NCI-H524 (cell line): ENCODE measurements at places on chromosomes 4 and X.

GRCh38 chrX:65985922-65986588 is 53.8 kb downstream of the VSIG4 start:
- DNase-seq: peak; percentile 20

DNA sequence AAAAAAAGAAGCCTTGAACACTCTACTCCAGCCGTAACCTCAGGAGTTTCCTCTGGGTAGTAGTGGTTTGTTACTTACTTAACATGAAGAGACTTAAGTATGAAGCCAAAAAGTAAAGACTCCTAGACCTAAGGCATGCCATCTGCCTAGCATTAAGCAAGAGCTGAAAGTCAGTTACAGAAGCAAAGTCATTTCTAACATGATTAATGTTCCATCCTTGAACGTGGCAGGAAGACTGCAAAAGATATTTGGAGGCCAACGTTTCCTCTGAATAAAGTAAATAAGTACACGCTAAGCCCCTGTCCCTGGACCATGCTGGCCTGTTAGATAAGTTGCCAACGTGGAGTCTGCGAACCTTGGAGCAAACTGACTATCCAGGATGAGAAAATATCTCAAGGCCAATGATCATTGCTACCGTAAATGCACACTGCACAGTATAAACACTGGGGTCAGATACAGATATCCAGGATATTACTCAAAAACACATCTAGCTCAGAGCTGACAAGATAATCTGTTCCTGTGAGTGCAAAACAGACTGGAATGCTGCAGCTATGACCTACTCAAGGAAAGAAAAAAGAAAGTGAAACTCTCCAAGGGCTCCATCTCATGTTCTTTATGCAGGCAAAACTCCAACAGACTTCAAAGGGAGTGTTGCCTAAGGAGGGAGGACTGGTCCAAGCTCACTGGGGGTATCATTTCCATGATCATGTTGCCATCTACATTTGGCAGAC is 255.8 kb downstream of the COL25A1 start:
- no peak for DNase-seq

DNA sequence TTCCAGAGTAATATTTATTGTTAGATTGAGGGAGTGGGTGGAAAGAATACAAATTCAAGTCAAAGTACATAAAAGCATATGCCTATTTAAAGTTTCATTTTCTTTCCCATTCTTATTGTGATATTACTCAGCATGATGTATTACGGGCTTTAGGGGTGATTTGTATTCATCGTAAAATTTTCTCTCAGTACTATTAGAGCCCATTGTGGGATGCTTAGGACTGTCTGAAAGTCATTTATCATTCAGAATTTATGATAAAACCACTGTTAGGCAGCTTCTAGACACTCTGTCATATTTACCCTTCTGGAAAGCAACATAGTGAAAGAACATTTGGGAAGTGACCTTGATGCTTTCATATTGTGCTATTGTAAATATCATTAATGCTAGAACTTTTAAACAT is 45.9 kb downstream of the AGA start:
- DNase-seq: no peak

GRCh38 chr4:7058792-7059191 is 9.1 kb downstream of the GRPEL1 start:
- no peak for DNase-seq

DNA sequence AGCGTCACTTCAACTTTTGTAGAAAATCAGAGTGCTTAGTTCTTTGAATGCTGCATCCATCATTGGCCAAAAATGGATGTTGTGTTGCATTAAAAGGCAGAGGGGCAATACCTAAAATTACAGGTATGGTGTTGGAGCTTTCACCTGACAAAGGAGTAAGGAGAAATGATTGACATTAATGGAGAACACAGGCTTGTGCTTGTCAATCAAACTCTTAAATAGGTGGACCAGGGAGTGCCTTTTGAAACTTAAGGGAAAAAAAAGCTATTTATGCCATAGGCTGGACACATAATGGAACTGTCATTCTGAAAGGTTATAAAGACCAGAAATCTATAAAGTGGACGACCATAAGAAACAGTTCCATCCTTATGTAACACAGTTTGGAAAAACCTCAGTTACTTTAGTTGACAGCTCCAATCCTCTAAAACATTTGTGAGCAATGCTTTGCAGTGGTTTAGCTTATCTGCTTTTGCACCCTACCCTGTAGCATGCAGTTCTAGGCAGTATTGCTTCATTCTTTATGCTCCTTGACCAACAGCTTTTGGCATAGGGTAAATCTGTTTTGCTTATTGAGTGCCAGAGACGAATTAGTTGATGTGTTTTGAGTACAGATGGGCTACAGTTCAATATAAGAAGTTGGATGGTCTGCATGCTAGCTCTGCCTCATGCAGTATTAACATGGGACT is 2.4 kb downstream of the HADH start:
- DNase-seq: no peak

- DNase-seq: no peak
These were observed 7.4 kb downstream of the NPNT start for GRCh38 chr4:105902550-105903262.

GRCh38 chrX:37922928-37923327 is 75.6 kb upstream of the DYNLT3 start:
- DNase-seq: no peak

GRCh38 chr4:567457-568350 is 8.4 kb downstream of the TMEM271 start:
- no peak for DNase-seq

DNA sequence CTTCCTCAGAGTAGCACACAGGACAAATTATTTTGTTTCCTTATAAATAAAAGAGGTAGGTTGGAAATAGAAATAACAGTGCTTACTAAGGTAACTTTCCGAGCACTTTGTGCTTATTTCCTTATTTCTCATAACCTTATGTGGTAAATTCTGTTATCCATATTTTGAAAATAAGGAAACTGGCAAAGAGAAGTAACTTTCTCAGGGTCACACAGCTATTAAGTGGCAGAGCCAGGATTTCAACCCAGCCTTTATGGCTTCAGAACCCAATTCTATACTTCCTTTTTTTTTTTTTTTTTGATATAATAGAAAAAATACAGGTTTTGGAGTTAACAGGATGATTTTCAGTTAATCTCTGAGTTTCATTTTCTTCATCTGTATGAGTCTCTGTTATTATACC is 3.3 kb downstream of the UTP3 start:
- no peak for DNase-seq

- no peak for DNase-seq
These were observed 13.3 kb downstream of the ATOH1 start for GRCh38 chr4:93841803-93842345.

- no peak for DNase-seq
These were observed 20.2 kb downstream of the ITGB1BP2 start for GRCh38 chrX:71321731-71322130.

- no peak for DNase-seq
These were observed 107.3 kb upstream of the CNKSR2 start for GRCh38 chrX:21266949-21267348.

GRCh38 chrX:132909643-132910042 is 48.8 kb downstream of the HS6ST2 start:
- DNase-seq: no peak

DNA sequence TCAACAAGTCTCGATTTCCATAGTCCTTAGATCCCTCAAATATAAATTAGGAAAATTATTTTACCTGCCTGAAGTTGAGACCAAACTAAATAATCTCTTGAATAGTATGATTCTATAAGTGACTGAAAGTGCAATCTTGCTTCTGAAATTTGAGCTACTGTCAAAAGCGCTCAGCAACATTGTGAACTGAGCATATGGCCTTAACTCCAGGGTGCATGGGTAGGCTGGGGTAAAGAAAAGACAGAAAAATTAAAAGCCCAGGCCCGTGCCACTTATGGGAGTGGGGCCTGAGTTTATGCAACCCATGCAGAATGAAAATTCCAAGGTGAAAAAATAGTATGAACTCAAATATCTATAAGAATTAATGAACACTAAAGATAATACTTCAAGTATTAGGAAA is 9.8 kb downstream of the PGRMC2 start:
- DNase-seq: no peak

GRCh38 chr4:89579771-89580170 is 257.2 kb downstream of the SNCA start:
- no peak for DNase-seq

DNA sequence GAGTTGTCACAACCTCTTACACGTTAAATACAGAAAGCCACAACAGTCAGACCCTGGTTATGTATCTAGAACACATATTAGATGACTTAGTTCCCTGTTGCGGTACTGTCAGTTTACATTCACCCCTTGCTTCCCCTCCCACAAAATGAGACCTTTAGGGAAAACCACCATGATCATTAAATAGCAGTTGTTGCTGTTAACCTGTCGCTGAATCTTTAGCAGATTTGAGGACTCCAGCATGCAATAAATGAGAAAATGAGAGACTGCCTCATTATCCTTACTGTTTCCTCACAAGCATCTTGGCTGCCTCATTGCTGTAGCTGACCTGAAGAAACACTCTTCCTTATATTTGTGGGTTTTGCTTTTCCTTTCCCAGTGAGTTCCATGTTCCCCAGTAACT is 77.8 kb downstream of the HOPX start:
- DNase-seq: no peak

DNA sequence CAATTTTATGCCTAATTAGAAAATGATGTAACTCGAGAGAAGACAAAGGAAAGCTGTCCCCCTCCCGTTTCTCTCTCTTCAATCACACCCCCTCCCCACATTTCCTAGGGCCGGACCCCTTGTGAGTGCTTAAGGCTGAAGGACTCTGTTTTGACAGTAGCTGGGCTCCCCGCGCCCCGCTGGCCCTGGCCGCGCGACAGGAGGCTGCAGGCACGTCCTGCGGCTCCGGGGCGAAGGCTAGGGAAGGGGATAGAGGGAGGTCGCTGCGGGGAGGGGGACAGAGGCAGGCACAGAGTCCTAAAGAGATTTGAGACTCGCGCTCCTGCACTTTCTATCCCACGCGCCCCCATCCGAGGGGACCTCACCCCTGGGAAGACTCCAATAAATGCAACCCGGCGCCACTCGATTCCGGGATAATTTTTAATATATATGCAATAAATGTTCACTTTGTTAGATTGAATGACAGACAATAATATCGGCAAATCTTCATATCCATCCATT is 56.2 kb upstream of the TMEM33 start:
- DNase-seq: no peak

GRCh38 chrX:110691446-110691845 is 104.2 kb downstream of the CHRDL1 start:
- no peak for DNase-seq

DNA sequence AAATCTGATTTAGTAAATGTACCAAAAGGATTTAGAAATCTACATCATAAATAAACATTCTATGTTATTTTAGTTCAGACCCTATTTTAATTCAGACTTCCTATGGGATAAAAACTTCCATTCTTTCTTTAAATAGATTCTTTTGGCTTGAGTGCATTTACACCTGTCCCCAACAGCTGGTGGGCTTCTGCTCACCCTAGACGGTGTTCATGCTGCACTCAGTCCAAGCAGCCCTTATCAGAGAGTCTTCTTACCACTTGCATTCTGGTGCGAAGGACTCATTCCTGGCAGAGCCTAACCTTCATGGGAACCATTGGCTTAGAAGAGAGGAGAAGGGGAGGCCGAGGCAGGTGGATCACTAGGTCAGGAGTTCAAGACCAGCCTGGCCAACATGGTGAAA is 57.3 kb downstream of the NPNT start:
- DNase-seq: peak; percentile 51

DNA sequence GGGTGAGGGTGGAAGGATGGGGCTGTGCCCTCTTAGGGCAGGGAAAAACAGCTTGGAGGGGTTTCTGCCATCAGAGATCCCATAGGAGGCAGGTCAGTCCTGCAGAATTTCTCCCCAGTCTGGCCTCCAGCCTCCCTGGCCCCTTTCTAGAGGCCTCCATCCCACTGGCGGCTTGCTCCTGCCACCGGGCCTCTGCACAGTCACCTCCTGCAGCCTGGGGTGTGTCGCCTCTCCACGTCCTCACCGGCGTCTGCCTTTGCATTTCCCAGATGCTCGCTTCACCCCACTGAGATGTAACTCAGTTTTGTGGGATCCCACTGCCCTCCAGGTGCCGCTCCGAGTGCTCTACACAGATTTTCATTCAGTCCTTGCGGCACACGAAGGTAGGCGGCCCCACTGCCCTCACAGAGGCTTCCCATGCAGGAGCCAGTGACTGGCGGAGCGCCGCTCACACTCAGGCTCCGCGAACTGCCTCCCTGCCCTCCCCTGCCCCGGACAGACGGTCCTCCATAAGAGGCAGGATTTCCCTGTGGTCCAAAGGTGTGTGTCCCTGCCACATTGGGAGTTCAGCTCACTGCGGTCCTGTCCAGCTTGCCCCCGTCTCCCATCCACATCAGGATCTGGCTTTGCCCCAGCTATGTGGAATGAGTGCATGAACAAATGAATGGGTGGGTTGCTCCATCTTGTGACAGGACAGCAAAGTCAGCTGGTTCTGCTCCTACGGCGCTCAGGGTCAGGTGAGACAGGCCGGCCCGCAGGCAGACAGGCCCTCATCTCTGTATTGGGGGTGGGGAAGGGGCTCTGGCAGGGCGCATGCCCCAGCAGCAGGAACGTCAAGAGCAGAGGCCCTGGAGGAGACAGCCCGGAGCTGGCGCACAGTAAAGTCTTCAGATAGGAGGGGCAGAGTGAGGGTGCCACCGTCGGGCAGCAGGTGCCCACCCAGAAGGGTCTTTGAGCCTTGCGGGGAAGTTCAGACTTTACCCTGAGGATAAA is 2.7 kb upstream of the TMEM271 start:
- DNase-seq: no peak

GRCh38 chr4:145786261-145786660 is 106.3 kb downstream of the C4orf51 start:
- DNase-seq: peak; percentile 6

DNA sequence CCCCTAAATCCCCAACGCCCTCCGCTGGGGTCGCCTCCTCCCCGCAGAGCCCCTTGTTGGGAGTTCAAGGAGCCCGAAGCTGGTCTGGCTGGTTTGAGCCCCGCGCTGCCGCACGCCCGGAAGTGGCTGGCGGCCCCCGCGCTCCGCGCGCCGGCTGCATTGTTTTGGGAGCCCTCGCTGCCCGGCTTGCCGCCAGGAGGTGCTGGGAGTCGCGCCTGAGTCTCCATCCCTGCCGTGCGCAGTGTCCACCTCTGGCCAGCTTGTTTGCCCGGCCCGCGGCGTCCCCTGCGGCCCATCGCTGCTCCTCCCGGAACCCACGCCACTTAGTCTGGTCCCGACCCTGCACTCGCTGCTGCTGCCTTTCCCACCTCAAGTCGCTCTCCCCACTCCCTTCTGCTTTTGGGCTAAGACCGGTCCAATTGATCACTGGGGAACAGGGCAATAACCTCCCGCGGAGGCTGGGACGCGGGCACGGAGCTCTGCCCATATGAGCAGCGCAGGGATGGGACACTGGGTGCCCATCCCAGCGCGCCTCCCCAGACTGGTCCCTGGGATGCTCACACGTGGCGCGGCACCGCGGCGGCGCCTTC is 2.2 kb upstream of the SFRP2 start:
- no peak for DNase-seq

DNA sequence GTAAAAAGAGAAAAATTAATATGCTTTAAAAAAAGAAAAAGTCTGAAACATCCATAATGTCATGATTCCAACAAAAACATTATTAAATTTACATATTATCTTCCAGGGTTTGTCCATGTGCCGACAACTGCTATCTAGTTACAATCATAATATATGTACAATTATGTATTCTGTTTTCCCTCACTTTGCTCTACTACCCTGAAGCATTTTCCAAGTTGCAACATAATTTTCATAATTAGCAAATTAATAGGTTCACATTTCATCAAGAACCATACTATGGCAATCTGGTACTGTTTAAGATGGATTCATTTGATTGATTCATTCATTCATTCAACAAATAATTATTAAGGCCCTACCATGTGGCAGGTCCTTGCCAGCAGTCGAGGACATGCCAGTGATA is 128.9 kb upstream of the LEF1 start:
- no peak for DNase-seq

- no peak for DNase-seq
These were observed 358.2 kb upstream of the NR3C2 start for GRCh38 chr4:148800336-148800885.

GRCh38 chr4:150962245-150962644 is 52.8 kb downstream of the LRBA start:
- DNase-seq: no peak
